ENCODE measurements at places on chromosomes 1 and 21.
A peak's percentile ranks its signal among the peaks of the same experiment; 100 is the strongest.

- DNase-seq, result no peak
Measured at GRCh38 chr1:198889749-198890148, 250.9 kb downstream of the PTPRC start.

DNA sequence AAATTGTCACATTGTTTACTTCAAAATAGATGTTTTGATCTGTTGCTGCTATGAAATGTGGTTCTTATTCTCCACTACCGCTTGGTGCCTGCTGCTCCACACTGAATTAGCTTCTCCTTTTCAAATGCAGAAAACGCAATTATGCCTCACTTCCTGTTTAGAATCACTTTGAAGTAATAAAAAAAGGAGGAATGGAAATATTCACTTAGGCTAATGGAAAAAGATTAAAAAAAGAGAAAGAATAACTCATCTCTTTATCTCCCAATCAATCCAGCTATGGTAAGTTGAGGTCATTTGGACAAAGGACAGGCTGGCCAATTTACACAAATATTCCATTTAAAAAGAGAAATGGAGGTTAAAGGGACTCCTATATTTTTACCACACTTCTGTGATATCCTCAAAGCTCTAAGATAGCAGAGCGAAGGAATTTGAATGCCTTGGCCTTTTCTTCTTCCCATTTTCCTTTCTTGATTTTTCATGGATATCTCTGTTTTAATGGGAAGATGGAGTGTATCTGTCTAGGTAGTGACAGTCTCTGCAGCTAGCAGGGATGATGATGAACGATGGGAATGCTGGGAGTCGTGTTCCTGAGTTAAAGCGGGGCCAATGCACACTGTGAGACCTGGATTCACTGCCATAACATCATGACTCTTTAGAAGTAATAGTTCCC lies 35.7 kb downstream of the RGS5 start:
- no peak for DNase-seq

DNA sequence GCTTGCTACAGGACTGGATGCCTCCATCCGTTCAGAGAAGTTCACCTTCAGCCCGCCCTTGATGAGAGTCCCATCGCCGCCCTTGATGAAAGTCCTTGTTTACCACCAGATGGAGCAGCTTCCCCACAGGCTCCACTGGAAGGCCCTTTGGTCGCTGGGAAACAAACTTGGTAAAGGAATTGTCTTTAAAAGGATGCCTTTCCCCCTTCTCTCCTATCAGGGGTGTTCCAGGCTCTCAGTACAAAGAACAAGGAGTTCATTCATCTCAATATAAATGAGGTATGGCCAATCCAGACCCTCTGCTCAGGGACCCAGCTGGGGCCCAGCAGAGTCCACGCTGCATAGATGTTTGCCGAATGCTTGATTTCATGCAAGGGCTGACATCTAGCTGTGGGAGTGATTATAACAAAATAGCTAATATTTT lies 50.8 kb downstream of the CAPN9 start:
- DNase-seq, result peak; percentile 88

DNA sequence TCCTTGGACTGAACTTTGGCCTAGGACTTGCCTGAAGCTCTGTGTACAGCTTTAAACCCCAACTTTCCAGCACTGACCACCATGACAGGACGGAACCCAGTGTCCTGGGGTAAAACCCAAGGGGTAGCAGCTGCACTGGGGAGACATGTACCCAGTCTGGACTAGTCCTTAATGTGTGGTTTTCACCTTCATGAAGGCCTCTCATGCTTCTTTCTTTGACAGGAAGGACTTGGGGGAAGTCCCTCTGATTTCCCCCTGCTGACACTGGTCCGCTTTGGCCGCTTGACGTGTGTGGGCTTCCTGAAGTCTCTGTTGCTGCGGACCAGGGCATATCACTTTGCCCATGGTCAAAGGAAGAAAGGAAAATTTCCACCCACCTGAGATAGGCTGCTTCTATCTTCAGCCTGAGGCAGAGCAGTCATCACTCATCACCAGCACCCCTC lies 66.3 kb upstream of the PRDX6 start:
- no peak for DNase-seq

- DNase-seq, result no peak
Measured at GRCh38 chr1:243962541-243962940, 88.5 kb upstream of the ZBTB18 start.

- DNase-seq, result no peak
Measured at GRCh38 chr1:20846461-20847374, 59.6 kb upstream of the HP1BP3 start.

DNA sequence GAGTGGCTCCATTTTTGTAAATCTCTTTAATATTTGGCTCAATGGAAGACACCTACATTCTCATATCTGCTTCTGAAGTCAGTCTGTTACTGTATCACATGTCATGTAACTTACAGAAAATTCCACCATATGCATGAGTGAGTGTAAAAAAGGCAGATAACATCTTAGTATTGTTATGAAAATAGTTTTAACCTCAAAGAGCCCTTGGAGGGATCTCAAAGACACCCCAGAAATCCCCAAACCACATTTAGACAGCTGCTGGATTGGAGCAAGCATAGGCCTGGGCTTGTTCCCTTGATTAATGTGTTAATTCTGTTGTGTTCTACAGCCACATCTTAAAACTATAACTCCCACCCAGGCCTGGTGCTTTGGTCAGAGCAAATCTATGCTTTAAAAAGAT lies 16.9 kb downstream of the MACO1 start:
- no peak for DNase-seq

Measured in globus pallidus (tissue), 1 donor.